ENCODE measurements at places on chromosomes 2 and 18. TPM values are rescaled to one million over a fixed set of nuclear protein-coding genes. Genes with fewer than 3 reads are reported as not detected.

ALPG gene
- not detected for total RNA-seq

PTPRN gene
- not detected for total RNA-seq

GRCh38 chr18:70082430-70082829, 123.1 kb downstream of the RTTN start:
- no peak for DNase-seq

DNA sequence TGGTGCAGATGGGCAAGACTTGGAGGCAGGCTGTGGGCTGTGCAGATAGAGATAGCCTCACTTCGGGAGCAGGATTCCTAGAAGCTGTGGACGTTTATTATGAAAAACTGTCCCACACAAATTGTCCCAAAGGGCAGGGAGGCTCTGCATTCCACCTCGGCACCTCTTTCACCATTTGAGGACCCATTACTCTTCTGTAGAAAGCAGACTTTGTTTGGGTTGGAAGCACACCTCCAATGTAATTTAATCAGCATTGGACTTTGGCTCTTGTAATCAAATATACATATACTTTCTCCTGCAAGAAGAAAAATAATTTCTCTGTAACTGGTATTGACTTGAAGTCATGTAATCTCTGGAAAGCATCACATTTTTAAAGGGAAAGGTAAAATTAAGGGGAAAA, 8.5 kb downstream of the ONECUT2 start:
- no peak for DNase-seq

B3GNT7 gene
- total RNA-seq: 4.4 TPM
